ENCODE measurements at places on chromosomes 11 and 22.
A peak's percentile ranks its signal among the peaks of the same experiment; 100 is the strongest.

DNA sequence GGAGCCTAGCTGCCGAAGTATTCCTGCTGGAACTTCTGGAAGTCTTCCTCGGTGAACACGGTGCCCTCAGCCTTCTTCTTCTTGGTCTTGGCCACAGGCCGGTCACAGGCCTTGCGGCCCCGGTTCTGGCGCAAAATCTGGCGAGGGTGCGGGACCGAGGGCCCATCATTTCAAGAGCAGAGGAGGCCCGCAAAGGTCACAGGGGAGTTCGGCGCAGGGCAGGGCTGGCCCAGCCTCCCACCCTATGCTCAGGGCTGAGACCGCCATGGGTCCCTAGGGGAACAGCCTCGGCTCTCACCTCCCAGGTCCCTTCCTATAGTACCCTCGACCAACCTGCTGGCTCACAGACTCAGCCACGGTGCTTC is 3.1 kb downstream of the RPS19BP1 start:
- DNase-seq, result no peak

DNA sequence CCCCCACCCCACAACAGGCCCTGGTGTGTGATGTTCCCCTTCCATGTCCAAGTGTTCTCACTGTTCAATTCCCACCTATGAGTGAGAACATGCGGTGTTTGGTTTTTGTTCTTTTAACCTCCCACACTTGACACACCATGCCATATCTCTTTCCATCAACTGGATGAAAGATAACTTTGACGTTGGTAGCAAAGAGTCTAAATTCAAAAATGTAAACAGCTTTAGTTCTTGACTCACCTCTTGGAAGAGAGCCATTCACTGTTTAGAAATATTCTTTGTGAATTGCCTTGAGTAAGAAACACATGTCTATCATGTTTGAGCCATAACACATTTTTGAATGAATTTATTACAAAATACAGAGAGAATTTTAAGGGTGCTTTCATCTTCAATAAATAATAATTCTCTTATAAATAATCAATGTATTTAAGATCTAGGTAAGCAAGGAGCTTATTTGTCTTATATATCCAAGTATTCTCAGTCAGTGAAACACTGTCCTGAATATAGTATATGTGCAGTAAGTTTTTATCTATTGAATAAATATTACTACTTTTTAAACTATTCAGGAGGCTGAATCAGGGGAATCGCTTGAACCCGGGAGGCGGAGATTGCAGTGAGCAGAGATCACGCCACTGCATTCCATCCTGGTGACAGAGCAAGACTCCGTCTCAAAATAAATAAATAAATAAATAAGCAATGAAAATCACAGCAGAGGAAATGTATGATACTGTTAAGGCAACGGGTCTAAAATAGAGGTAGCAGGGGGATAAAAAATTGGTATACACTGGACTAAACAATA is 6.7 kb downstream of the CARD18 start:
- DNase-seq, result peak; percentile 65

DNA sequence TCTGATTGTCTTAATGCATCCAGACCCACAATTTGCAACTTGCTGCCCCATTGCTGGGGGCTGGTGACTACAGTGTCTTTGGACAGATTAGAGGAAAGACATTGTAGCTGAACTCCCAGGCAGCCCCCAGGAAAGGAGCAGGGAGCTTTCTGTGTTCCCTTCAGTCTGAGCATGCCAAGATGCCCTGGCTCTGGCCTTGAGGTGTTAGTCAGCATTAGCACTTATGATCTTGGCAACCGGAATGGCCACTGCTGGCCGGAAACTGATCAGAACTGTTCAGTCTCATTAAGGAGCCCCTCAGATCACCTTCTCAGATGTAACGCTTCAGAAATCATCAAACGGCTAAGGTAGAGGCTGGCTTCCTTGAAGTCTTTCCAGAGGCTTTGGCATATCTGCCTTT is 195.2 kb downstream of the NAV2 start:
- no peak for DNase-seq

- DNase-seq, result peak; percentile 75
Measured at GRCh38 chr11:5550440-5551095, 2.2 kb upstream of the OR52H1 start.

DNA sequence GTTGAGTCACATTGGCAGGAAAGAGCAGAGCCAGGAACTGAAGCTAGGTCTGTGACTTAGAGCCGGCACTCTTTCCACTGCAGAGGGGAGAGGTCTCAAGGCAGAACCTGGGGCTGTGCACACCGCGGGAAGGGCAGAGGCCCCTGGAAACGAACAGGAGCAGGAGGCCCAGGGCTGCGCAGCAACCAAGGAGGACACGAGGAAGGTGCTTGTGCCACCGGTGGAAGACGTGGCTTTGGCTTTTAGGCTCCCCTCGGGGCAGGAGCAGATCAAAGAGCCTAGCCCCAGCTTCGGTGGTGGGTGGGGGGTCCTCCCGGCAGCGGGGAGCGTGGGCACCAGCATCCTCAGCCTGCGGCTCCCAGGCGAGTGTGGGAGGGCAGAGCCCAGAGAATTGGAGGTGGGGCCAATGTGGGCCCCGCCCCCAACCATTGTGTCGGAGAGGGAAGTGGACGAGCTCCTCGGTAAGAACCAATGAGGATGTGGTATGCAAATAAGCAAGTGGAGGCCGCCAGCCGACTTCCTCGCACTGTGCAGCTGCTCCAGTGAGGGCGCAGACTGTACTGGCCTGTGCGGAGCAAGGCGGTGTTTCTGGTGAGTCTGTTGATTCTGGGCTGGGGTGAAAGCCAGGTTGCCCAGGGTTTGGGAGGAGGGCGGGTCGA is at the start of gene CCDC116:
TSS of gene CCDC116 (plus strand) at position 524 of the 659 bp plus-strand sequence. CDS start 422 bp downstream, outside the sequence.
- no peak for DNase-seq

DNA sequence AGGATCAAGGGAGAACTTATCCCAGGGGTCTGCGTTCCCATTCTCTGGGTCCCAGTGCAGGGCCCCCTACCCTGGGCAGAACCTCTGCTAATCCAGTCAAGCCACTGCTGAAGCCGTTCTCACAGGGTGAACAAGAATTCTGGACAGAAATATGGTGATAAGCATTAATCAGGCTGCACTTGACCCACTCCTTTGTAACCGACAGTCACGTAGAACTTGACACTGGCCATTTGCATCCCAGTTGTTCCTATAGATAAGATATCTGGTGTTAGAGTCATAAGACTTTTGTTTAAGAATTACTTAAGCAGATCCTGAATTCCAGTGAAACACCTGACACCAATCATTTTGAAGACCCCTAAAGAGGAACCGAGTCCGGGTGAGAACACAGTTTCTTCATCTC is 107.5 kb upstream of the THY1 start:
- no peak for DNase-seq

DNA sequence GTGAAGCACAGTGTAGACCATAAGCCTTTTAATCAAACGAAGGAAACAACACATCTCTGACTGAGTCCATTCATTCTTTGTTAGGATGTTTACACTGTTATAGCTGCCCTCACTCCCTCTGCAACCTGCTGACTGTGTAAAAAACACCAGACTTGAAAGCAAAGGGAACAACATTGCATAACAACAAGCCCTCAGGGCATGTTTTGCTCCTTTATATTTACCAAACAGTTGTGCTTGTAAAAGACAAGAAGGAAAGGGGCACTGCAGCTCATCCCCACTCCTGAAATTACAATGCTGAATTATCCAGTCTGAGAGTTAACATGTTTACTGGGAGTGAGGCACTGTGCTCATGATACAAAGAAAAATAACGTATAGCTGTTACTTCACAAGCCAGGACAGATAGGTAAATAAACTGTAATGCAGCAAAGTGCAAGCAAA is 46.4 kb downstream of the RAB30 start:
- no peak for DNase-seq

DNA sequence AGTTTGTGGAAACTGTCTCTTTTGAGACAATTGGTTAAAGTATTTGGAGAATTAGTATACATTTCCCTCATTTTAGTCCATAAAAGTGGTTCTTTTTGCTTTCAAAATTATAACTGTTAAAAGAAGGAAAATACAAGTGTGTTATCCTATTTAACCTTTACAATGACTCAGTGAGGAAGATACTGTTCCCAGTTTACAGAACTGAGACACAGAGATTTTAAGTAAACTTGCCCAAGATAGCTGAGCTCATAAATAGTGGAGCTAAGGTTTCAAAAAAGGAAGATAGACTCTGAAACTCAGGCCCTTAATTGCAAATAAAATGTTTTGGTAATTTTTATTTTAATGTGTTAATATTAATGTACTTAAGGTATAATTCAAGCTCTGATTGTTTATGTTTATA is 58.9 kb downstream of the DKK3 start:
- DNase-seq, result no peak

DNA sequence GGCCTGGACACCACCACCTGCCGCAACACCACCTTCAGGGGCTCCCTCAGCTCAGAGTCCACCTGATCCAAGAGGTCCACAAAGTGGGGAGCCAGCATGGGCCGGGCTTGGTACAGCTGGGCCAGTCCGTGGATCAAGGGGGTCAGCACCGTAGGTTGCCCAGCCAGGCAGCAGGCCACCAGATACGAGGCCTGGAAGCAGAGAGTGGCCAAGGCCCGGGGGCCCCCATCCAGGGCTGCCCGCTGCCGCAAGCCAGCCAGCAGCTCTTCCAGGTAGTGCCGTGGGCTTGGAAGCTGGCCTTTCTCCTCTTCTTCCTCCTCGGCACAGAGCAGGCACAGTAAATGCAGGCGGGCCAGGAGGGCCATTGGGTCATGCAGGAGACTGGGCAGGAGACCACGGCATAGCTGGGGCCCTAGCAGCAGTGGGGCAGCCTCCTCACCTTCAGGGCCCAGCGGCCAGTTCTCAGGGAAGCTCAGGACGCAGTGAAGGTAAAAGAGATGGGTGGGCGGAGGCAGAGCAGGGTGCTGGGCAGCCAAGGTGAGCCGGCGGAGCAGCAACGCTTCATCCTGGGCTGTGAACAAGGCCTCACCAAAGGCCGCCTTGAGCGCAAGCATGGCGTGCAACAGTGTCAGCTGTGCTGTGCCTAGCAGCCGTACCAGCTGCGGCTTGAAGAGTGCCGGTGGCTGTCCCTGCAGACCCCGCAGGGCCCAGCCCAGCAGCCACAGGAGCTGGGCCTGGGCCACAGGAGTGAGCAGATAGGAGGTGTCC is 1.7 kb downstream of the AP5B1 start:
- no peak for DNase-seq

- peak; percentile 35 for DNase-seq
Measured at GRCh38 chr11:9250139-9250582, 15.0 kb downstream of the DENND5A start.

DNA sequence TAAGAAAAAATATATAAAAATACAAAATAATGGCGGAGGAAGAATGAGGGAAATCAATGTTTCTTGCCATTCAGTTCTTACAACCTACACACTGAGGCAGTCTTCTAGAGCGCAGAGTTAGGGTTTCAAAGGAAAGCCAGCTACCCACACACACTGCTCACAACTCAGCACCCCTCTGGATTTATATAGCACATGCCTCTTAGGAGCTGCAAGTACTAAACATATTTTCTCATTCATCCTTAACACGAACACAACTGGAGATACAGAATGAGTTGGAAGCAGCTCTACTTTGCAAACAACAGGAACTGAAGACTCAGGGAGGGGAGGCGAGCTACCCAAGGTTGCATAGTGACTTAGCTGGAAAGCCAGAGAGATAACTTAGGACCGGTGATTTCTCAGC is 293.8 kb downstream of the CTTN start:
- no peak for DNase-seq

DNA sequence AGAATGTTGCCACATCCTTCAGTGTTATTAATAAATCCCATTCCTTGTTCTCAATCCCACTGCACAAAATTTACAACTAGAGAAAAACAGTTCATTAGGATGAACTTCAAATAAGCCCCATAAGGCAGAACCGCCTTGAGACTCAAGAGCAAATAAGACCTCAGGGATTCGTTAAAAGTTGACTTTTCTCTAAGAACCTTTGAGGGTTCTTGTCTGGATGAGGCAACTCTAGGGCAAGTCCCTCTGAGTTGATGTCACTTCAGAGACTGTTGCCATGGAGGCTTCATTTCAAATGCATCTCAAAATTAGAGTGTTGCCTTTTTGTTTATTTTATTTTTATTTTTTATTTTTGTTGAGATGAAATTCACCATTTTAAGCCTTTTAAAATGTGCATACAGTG is 19.8 kb upstream of the PANX3 start:
- DNase-seq, result no peak

DNA sequence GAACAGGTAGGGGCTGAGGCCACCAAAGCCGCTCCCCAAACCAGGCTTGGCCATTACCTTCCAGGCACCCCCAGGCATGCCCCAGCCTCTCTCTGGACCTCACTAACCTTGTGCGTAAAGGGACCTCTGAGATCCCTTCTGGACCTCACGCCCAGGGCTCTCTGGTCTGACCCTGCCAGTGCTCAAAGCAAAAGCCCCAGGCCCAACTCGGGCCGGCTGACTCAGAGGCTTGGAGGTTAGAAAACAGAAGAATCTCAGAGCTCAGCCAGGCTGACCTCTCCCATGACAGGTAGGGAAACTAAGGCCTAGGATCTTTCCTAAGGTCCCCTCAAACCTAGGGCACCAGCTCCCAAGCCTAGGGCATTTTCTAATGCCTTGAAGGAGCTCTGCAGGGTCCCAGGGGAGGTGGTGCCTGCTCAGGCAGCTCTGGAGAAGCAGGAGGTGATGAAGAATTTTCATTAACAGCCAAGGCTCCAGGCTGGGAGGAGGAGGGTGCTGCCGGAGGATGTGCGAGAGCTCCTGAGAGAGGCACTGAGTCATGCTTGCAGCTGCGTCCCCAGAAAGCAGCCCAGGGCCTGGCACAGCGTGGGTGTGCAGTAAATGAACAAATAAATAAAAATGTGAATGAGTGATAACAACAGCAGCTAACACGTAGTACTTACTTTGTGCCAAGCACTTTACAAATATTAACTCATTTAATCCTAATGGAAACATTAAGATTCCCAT is 25.6 kb downstream of the ARRB1 start:
- peak; percentile 86 for DNase-seq

- DNase-seq, result no peak
Measured at GRCh38 chr11:79381036-79381435, 59.8 kb downstream of the TENM4 start.

GRCh38 chr11:12112750-12113149 is 2.4 kb downstream of the MICAL2 start:
- DNase-seq, result no peak

GRCh38 chr22:43887391-43887790 is 4.4 kb downstream of the PNPLA5 start:
- no peak for DNase-seq

- DNase-seq, result no peak
Measured at GRCh38 chr22:19578180-19579004, 54.2 kb upstream of the CLDN5 start.

Data from astrocyte of the spinal cord (primary cell).